Epithelial cell of alveolus of lung (primary cell): ENCODE measurements at places on chromosomes 1 and 21. TPM values are rescaled to one million over a fixed set of nuclear protein-coding genes. Genes with fewer than 3 reads are reported as not detected.

The HCN3 gene
- total RNA-seq: 0.08 and 0.26 TPM in 2 replicates

The TTC13 gene
- total RNA-seq: 4.1 and 7.8 TPM in 2 replicates

The FCMR gene
- total RNA-seq: 0.39 and 0.64 TPM in 2 replicates

The CD84 gene
- total RNA-seq: not detected in 2 replicates

The MYOC gene
- total RNA-seq: 0.13 TPM in 1 of 2 replicates, not detected in the other
